ENCODE measurements at places on chromosomes 3 and 15. TPM values are rescaled to one million over a fixed set of nuclear protein-coding genes. Genes with fewer than 3 reads are reported as not detected.

DNA sequence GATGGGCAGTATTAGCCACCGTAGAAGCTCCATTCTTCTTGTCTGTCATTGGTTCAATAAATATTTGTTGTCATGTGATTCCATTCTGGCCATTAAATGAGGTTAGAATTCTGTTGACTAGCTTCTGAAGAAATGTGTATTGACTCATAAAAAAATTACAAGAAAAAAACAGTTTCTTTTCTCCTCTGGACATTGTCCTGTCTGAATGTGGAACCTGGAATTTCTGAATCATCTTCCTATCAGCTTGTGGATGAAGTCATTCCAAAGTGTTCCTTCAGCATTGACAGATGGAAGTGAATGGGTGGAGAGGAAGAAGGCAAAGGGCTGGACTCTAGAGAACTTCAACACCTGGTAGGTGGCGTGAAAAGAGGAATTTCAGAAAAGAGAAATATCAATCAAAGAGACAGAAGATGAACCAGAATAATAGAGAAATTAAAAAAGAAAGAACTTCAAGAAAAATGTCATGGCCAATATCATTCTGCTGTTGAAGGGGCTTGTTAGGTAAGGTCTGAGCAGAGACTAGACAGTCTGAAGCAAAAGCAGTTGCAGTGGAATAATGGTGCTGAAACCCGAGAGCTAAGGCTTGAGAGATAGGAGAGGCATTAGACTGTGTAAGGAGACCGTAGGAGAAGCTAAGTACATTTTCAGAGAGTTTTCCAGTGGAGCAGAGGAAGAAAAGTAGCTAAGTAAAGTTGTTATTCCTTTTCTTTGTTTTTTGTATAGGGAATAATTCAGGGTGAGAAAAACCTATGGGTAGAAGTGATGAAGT is 806.6 kb downstream of the SQOR start:
- no peak for DNase-seq

GRCh38 chr3:29590012-29590411 is 309.1 kb downstream of the RBMS3 start:
- no peak for DNase-seq

DNA sequence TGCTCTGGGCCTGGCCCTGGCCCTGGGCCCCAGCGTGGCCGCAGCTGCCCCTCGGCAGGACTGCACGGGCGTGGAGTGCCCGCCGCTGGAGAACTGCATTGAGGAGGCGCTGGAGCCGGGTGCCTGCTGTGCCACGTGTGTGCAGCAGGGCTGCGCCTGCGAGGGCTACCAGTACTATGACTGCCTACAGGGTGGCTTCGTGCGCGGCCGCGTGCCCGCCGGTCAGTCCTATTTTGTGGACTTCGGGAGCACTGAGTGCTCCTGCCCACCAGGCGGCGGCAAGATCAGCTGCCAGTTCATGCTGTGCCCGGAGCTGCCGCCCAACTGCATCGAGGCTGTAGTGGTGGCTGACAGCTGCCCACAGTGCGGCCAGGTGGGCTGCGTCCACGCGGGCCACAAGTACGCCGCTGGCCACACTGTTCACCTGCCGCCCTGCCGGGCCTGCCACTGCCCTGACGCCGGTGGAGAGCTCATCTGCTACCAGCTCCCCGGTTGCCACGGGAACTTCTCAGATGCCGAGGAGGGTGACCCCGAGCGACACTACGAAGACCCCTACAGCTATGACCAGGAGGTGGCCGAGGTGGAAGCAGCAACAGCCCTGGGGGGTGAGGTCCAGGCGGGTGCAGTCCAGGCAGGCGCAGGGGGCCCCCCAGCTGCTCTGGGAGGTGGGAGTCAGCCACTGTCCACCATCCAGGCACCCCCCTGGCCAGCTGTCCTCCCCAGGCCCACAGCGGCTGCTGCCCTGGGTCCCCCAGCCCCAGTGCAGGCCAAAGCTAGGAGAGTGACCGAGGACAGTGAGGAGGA is 21.7 kb downstream of the FBLN2 start:
- DNase-seq, result no peak

DNA sequence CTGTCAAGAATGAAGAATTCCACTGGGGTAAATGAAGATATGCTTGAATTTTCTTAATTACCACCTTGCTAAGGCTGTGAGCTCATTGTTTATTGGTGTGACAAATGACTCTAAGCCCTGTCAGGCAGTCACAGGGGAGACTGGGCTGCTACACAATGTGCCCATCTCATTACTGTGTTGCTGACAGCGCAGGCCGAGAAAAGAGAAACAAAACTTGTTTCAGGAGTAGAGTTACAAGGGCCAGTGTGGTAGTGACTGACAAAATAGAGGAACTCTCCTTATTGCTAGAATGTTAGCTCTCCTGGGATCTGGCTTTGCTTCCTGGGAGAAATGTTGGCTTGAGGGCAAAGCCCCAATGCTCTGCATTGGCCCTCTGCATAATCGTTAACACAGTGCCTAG is 130.4 kb upstream of the CRBN start:
- no peak for DNase-seq

GRCh38 chr3:46132565-46132964 is 75.5 kb downstream of the CCR1 start:
- no peak for DNase-seq

DNA sequence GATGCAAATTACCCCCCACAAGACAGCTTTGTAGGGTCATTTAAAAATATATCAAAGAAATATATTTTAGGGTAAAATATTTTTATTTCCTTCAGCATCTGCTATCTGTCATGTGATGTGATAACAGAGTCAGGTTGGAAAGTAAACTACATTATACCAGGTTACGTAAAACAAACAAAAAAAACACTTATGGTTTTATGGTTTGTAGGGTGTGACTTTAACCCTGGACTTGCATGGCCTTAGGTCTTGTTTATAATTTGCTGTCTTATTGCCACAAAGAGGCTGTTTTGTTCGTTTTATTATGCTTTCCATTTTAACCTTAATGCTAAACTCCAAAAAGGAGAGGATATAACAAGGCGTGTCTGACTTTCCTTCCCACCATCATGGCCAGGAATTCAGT is 244.5 kb upstream of the MME start:
- DNase-seq, result no peak

- no peak for DNase-seq
Observed at GRCh38 chr15:77783636-77784035, 150.9 kb upstream of the LINGO1 start.

DNA sequence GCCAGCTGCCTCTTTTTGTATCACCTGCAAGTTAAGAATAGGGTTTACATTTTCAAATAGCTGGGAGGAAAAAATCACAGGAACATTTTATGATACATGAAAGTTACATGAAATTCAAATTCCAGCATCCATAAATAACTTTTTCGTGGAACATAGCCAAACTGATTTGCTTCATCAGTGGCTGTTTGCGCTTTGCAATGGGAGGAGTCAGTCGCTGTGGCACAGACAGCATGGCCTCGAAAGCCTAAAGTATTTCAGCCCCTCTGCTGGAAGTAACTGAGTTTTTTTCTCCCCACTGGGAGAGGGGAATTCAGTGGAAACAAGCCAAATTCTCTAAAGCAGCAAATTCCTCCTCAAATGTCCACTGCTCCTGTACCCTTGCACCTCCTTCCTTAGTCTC is 271.9 kb downstream of the SUCLG2 start:
- peak; percentile 23 for DNase-seq

- no peak for DNase-seq
Observed at GRCh38 chr3:172717493-172718088, 6.7 kb upstream of the NCEH1 start.

GRCh38 chr3:44831232-44831631 is 30.5 kb upstream of the TMEM42 start:
- no peak for DNase-seq

- no peak for DNase-seq
Observed at GRCh38 chr15:83310521-83311456, 26.3 kb upstream of the BNC1 start.

GRCh38 chr3:65971293-65972252 is 67.1 kb downstream of the MAGI1 start:
- no peak for DNase-seq

DNA sequence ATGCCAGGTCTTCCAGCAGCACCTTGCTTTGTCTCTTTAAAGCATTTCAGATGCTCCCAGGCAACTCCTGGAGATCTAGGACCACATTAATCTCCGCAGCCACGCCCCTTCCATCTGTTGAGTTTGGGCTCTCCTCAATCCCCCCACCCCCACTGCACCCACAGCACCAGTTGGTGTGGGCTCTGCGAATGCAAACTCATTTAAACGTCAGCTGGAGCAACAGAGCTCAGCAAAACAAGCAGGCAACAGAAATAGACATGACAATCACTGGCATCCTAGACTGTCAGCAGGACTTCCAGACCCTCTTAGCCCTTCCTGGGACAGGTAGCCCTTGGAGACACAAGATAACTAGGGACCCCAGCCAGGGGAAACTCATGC is 106.9 kb downstream of the LSM3 start:
- DNase-seq, result no peak

- DNase-seq, result peak; percentile 35
Observed at GRCh38 chr3:354432-354831, 157.9 kb downstream of the CHL1 start.

GRCh38 chr3:127339928-127340861 is 52.3 kb upstream of the PRR20G start:
- no peak for DNase-seq

GRCh38 chr3:33840179-33840578 is 41.7 kb downstream of the PDCD6IP start:
- DNase-seq, result no peak

DNA sequence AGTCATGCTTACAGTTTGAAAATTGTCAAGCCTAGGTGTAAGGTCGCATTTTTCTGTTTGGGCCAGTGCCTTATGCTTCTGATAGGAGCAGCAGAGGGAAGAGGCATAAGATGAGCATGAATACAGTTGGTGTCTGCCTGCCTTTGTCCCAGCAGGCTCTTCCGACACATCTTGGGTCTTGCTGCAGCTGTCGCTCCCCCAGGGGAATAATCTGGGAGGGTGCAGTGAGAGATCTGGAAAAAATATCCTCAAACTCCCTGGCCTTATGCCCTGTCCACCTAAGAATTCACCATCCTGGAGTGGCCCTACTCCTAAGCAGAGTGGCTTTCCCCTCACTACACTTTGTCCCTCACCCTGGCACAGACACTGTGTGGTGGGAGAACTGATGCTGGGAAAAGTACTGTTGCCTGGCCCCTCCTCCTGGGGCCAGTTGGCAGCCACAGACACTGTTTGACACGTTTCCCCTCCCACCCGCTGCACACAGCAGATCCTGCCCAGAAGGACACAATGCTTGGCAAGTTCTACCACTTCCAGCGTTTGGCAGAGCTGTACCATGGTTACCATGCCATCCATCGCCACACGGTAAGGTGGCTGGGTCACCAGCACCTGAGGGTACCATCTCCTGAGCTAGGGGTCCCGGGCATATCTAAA is 21.1 kb upstream of the RHO start:
- no peak for DNase-seq

DNA sequence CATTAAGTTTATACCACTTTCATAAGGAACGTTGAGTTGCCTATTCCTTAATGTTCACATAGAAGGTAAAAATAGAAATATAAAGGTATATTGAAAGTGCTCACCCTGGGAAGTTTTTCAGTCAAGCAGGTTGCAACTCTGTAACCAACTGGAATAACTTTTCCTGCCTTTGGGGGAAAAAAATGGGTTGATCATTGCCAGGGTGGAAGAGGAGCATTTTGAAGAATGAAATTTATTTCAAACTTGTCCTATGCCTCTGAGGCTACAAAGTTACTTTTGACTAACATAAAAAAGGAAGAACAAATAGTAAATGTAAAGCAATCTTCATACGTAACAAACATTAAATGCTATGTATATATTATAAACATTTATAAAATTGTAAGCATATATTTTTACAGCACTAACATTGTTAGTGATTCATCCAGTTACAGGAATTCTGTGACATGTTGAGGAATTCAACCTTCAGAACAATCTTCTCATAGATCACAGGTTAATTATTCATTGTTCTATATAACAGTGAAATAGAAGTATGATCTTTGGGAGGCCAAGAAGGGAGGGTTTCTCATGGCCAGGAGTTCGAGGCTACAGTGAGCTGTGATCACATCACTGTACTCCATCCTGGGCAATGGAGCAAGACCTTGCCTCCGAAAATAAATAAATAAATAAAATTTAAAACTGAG is 13.5 kb downstream of the EFHB start:
- no peak for DNase-seq

DNA sequence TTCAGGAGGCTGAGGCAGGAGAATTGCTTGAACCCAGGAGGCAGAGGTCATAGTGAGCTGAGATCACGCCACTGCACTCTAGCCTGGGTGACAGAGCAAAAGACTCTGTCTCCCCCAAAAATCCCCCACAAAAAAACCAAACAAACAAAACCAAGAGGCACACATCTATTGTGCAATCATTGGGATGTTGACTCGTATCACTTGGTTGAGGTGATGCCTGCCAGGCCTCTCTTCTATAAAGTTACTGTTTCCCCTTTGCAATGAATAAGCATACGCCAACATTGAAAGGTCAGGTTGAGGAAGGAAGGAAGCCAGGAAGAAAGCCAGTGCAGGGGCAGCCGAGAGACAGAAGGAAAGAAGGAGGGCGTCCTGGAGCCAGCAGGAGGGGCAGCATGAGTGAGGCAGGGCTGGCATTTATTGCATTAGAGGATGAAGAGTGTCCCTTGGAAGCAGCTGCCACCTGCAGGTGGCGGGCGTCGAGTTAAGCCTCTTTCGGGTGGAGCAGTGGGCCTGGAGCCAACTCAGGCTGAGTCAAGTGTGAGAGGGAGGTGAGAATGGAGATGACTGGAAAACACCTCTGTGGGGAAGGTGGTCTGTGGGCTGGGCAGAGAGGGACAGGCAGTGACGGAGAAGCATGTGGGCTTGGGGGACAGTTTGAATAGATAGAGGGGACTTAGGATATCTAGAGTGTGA is 8.3 kb upstream of the CSPG4 start:
- no peak for DNase-seq

DNA sequence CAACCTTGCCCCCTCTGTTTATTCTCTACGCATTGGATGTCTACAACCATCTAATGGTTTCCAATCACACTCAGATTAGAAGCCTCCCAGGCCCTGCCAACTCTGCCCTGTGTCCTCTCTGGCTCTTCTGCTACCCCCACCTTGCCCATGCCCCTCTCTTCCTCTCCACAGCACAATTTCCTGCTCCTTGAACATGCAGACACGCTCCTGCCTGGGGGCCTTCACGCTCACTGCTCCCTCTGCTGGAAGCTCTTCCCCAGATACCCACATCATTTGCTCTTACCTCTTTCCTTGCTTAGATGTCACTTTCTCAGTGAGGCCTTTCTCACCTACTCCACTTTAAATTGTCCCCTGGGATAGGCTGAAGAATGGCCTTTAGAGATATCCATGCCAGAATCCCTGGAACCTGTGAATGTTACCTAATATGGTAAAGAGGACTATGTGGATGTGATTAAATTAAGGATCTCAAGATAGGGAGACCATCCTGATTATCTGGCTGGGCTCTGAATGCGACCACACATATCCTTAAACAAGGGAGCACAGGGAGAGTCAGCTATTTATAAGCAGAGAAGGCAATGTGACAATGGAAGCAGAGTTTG is 9.9 kb downstream of the KY start:
- no peak for DNase-seq

GRCh38 chr3:123881771-123882170 is 2.4 kb downstream of the MYLK start:
- no peak for DNase-seq

GRCh38 chr3:136831461-136831860 is 12.5 kb downstream of the SLC35G2 start:
- DNase-seq, result no peak

IL16 gene
- 11.3 TPM for polyA plus RNA-seq

ENTPD3 gene
- polyA plus RNA-seq, result 10.2 TPM

SERINC4 gene
- polyA plus RNA-seq, result 0.87 TPM

TM4SF1 gene
- polyA plus RNA-seq, result 82.5 TPM

Data from right lung (tissue), 10 donors.